ENCODE measurements at places on chromosomes 5 and 9.

GRCh38 chr5:143156572-143156971 lies 246.9 kb downstream of the NR3C1 start:
- no peak for DNase-seq

- DNase-seq: no peak
These were observed 154.4 kb downstream of the MACROH2A1 start for GRCh38 chr5:135244620-135245021.

DNA sequence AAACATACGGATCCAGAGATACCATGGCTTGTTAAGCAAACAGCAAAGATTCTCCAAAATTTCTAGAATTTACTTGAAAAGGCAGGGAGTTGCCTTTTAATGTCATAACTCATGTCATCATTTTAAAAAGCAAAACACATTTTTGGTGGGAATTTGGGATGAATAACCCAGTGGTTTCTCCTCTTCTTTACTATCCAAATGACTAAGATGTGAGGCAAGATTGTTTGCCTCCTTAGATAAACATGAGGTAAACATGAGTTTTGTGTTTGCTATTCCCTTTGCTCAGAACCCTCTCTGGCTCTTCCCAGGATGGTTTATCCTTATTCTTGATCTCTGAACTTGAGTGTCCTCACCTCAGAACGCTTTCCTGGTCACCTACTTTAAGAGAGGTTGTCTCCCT lies 267.0 kb downstream of the EBF1 start:
- DNase-seq: no peak

DNA sequence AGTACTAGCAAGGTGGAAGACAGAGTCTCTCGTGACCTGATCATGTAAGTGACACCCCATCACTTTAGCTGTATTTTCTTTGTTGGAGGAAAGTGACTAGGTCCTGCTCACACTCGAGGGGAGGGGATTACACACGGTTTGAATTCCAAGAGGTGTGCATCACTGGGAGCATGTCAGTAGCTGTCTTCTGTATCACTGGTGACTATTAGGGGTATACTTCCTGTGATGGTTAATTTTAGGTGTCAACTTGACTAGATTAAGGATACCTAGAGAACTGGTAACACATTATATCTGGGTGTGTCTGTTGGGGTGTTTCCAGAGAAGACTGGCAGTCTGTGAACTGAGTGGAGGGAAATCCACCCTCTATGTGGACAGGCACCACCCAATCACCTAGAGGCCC lies 22.5 kb downstream of the FOXD1 start:
- DNase-seq: no peak

DNA sequence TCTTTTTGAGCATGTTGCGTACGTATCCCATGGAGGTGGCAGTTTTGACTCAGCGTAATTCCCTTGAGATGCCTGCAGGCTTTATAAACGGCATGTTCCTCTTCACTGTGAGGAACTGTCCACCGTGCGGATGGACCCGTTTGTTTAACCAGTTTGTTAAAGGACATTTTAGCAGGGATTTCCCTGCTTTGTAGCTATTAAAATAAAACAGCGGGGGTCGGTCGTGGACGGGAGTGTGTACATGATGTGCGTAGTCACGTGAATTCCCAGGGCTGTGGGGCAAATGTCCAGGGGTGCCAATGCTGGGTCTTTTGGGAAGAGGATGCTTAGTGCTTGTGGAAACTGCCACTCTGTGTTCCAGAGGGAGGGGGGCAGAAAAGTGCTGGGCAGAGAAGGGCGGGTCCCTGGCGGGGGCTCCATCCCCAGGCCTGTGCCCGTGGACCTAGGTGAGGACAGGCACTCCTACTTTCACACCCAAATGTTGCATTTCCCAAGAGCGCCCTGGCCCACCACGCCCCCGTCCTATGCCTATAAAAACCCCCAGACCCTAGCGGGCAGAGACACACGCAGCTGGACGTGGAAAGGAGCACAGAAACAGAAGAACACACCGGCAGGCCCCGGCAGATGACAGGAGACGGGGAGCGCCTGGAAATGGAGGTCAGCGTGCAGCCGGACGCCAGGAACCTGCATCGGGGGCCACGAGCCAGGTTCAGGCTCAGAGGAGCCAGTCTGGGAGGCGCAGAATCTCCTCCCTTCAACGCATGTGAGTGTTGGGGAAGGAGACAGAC lies 4.0 kb upstream of the TERT start:
- DNase-seq: no peak

GRCh38 chr5:37663538-37663937 lies 176.3 kb downstream of the GDNF start:
- no peak for DNase-seq

DNA sequence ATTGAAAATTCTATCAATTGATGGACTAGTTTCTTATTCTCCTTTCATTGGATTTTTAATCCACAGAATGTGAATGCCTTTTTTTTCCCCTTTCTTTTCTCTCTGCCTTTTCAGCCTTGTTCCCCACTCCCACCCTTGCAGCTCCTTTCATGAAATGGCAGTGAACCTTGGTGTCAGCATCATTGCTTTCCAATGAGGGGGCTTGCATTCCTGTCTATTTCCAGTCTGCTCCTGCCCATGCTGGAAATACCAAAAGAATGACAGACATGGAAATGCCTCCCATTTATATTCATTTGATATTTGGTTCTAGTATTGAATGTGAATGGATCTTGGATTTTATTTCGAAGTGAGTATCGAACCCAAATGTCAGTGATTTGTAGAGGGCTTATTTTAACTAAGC lies 162.7 kb upstream of the SGCD start:
- no peak for DNase-seq

- DNase-seq: no peak
These were observed 75.7 kb upstream of the ZNF169 start for GRCh38 chr9:94183240-94183999.

- no peak for DNase-seq
These were observed 38.1 kb downstream of the LIFR start for GRCh38 chr5:38518341-38518740.

- no peak for DNase-seq
These were observed 95.0 kb upstream of the PRR16 start for GRCh38 chr5:120368923-120369715.

- no peak for DNase-seq
These were observed 64.6 kb upstream of the TAF11L2 start for GRCh38 chr5:17433406-17433805.

DNA sequence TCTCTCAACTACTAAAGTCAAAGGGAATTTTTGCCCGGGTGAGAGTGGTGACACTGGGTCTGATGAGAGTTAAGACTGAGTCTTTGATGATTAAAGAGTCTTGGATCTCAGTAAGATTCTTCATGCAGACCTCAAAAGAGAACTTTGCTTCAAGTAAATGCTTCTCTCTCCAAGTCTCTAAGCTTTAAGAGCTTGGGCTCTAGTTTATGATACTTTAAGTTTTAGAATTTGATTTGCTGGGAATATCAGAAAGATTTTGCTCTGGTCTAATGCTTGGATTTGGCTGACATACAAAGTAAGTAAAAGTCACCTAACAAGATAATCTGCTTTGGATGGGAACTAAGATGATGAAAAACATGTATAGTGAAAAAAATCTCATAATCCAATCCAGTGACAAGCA lies 566.3 kb downstream of the MAT2B start:
- DNase-seq: no peak

GRCh38 chr9:127452691-127453090 lies 1.4 kb downstream of the LRSAM1 start:
- no peak for DNase-seq

- DNase-seq: no peak
These were observed 658.2 kb upstream of the DMAC1 start for GRCh38 chr9:8457816-8458215.

GRCh38 chr5:66307647-66308241 lies 163.6 kb downstream of the SREK1 start:
- no peak for DNase-seq
